Caudate nucleus (tissue), 63 donors: ENCODE measurements at places on chromosomes 16 and 17.

DNA sequence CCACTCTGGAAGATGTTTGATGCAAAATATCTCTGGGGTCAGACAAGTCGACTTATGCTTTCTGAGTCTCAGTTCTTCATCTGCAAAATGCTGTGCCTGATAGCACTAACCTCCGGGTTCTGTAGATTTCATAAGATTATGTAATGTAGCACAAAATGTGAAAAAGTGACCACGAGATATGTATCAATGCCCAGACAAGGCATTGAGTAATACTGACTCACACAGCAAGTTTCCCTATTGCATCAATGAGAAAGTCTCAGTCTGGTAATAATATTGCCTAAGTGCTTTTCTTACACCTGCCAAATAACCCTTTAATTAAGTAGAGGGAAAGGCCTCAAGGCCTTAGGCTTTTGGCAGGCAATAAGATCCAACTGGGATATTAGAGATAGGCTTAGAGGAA, 41.4 kb upstream of the MMP2 start:
- no peak for DNase-seq

DNA sequence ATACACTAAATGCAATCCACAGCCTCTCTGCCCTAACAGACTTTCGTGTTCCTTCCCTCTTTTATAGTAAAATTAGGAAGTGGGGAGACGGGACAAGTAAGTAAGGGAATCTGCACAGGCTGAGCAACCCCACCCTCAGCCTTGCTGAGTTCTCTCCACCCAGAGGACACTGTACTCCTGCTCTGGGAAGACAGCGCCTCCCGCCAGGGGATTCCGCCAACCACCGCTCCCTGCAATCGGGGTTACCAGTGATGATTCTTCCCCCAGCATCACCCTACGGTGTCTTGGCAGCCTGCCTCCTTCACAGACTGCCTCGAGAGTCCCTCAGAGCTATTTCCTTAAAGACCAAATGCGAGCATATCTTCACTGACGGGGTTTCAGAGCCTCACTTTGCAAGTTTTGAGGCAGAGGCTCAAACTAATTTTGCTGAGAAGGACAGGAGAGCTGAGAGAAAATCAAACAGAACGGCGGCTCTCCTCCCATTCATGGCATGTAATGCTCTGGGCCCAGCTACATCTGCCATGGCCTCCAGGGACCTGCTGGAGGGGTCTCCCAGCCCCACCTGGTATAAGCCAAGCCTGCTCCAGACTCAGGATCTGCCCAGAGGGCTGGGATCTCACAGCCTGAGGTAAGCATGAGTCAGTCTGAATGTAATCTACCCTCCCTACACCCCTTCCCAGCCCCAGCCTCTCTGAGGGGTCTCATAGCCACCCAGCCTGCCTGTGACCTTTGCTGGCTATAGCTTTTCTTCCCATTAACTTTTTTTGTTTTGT, 22.7 kb upstream of the ASGR2 start:
- DNase-seq, result no peak

DNA sequence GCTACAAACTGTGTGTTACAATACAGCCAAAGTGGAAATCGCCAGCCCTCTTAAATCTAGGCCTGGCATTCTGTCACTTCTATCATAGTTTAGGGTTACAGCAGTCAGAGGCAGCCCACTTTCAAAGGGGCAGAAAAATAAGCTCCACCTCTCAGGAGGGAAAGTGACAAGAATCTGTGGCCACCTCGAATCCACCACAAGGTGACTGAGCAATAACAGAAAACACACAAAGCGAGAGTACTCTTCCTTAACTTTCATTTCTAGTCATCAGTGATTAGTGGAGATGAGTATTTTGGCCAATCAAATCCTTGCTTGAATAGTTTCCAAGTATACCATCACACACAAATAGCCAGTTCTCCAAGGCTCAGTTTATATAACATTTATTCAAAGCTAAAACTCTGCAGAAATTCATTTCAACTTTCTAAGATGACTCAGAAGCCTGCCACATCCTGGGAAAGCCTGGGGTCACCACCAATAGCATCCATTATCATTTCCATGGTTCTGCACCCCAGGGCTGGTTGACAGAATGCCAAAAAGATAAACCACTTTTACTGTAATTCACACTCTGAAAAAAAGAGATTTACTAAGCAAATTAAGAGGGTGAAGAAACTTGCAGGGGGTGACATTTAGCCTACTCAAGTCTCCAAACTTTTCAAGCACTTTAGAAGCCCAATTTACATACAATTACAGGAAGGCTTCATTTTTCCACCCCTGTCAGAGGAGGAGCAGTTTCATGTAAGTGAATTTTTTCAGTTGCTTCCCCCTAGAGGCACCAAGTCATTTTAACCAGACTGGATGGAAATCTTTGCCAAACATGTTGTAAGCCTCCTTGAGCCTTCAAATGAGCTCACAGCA, 66.8 kb downstream of the SALL1 start:
- no peak for DNase-seq

DNA sequence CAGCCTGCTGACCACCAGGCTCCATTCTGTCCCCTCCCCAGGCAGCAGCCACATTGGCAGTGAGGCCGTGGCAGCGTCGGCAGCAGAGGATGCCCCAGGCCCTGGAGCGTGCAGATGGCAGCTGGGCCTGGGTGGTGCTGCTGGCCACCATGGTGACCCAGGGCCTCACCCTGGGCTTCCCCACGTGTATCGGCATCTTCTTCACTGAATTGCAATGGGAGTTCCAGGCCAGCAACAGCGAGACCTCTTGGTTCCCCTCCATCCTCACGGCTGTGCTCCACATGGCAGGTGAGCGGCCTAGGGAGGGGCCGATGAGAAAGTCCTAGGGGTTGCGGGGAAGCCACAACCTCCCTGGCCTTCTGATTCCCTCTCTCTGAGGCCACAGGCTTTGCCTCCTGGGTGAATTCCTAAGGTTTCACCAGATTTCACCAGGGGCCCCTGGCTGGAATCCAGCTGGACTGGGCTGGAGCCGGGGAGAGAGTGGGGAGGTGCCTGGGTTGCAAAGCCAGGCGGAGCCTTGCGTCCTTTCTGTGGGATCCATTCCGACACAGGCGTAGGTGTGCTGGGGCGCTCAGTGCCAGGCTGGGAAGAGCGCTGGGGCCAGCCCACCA, 5.9 kb downstream of the SLC16A5 start:
- DNase-seq, result no peak

- DNase-seq, result no peak
These were observed 63.3 kb upstream of the HLF start for GRCh38 chr17:55201308-55201932.

DNA sequence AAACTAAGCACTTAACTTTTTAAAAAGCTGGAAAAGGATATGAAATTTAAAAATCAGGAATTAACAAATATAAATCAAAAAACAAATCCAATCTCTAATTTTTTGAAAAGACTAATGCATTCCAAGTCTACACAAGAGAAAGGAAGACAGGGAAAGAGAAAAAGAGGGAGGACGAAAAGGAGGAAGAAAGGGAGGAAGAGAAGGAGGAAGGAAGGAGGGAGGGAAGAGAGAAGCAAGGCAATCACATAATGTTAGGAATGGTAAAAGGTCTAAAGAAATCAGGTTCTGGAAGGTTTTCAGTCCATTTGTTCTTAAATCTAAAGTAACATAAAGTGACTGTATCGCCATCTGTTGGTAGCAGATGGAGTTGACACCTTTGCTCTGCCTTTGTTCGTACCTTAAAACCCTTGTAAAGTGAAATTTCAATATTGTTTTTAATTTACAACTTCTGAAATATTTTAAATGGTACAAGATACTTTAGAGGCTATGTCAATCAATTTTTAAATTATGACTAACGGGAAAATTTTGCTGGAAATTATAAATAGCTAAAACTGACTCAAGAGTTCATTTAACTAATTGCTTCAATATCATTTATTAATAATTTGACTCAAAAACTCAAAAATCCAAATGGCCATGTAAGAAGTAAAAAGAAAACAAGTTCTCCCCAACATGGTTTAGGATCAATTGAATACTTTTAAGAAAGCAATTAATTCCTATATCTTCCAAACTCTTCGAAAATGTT, 20.4 kb upstream of the CDYL2 start:
- no peak for DNase-seq
